ENCODE measurements at places on chromosomes 7 and 10.

DNA sequence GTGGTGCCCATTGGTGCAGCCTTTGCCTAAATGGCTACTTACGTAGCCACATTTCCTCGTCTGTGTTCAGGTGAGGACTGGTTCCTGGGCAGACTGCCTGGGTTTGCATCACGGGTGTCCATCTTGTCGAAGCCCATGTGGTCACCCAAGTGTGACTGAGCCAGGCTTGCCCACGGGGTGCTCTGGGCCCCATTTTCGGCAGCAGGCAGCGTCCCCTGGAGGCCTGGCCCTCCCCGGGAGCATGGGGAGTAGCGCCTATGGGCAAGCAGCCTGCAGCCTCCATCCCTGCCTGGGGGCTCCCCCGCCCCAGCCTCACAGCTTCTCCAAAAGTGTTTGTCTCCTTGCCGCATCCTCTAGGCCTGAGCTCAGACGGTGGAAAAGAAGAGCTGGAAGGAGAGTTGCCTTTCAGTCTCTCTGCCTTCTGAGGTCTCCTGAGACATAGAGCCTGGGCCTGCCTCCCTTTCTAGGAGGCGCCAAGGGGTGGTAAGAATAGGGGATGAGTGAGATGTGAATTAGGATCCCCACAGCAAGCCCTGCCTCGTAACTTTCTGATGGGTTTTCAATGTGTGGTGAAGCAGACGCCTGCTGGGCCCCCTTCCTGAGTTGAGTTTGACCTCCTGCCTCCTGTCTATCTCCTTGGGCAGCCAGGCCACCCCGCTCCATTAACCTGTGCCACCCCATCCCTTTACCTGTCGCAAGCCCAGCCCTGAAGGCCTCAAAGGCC is 42.7 kb downstream of the HTRA1 start:
- DNase-seq = no peak

DNA sequence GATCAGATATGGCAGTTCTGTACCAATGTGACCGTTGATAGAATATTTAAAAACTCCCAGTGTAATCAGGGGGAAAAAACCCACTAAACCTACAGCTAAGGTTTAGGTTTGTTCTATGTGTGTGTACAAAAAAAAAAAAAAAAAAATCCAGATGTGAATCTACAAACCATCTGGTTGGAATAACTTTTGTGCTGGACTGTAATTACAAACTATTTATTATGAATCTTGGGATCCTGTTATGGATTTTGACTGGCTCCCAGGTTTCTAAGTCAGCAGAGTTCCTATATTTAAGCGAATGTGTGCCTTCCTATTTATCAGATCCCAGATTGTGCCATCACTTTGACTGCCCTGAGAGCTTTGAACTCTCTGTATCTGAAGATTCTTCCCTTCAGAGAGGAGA is 29.1 kb downstream of the BMPER start:
- DNase-seq = no peak

DNA sequence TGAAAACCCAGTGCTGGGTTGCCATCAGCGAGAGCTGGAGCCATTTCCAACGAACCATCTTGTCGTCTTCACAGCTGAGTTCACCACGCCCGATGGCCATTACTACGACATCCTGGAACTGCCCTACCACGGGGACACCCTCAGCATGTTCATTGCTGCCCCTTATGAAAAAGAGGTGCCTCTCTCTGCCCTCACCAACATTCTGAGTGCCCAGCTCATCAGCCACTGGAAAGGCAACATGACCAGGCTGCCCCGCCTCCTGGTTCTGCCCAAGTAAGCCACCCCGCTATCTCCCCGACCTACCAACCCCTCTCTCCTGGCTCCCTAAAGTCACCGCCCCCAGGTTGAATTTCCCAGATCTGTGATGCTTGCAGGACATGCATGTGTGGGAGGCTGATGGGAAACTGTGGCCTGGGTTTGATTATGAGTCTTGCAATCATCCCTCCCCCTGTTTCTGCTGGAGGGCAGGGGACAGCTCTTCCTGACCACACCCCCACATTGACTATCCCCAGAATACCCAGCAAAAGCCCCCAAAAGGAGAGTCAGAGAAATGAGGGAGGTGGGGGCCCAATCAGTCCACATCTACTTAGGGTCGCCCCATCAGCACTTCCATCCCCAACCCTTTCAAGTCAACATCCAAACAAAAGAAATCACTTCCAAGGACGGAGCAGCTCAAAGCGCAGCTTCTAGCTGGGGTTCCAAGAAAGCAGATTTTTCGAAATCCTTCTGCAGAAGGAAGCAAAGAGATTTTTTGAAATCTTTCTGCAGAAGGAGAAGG is 6.9 kb downstream of the SERPINE1 start:
- no peak for DNase-seq

DNA sequence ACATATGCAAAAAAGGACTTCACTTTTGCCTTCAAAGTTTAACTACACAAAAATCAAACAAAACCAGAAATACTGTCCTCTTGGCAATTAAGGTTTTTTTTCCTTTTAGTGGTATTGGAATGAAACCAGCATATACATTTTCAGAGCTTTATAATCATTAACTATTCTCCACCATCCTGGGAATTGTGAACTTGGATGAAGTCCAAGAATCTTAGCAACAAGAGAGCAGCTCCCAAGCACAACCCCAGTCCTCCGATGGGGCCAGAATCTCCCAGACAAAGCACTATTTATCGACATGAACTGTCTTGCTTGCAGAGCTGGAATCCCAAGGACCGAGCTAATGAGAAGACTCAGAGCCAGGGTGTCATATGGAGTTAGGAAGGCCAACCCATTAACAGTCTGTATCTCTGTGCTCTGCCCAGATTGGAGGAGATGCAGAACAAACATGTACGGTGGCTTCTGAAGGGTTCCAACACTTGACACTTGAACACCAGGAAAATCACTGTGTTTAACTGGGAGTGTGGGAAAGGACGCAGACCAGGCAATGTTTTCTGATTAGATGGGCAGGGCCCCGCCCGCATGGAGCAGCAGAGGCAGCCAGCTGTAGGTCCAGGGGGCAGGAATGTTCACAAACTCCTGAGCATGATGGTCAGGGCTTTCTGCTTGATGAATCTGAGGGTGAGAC is 35.5 kb downstream of the PPP1R3C start:
- no peak for DNase-seq

GRCh38 chr10:87707254-87707653 is 47.6 kb downstream of the PAPSS2 start:
- no peak for DNase-seq

DNA sequence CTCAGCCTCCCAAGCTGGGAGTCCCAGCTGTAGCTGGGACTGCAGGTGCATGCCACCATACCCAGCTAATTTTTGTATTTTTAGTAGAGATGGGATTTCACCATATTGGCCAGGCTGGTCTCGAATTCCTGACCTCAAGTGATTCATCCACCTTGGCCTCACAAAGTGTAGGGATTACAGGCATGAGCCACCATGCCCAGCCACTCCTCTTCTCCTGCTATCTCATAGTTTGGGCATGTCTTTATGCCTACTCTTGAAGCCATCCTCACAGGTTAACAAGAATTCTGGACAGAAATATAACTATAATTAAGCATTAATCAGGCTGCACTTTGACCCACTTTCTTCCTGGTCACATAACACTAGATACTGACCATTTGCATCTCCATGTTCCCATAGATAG is 28.6 kb upstream of the C10orf67 start:
- no peak for DNase-seq
